ENCODE measurements at places on chromosomes 1 and 21.

DNA sequence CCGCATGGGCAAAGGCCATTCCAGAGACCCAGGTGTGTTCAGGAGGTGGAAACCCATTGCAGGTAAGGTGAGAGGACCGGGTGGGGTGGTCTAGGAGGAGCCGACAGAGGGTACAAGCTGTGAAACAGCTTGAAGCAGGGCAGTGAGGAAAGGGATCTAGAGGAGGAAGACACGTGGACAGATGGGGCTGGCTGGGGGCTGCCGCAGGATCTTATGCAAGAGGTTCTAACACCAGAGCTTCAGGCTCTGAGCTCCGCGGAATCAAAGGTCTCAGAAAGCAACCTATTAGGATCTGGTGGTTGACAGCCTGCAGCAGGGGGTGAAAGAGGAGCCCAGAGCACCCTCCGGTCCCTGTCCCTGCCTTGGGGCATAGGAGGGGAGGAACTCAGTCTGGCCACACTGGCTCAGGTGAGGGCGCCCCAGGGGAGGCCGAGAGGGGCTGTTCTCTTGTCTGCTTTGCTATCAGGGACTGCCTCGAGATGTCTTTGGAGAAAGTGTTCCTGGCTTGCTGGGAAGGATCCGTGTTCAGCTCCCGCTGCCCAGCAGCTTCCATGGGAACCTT, 1.9 kb downstream of the TFF1 start:
- no peak for DNase-seq

DNA sequence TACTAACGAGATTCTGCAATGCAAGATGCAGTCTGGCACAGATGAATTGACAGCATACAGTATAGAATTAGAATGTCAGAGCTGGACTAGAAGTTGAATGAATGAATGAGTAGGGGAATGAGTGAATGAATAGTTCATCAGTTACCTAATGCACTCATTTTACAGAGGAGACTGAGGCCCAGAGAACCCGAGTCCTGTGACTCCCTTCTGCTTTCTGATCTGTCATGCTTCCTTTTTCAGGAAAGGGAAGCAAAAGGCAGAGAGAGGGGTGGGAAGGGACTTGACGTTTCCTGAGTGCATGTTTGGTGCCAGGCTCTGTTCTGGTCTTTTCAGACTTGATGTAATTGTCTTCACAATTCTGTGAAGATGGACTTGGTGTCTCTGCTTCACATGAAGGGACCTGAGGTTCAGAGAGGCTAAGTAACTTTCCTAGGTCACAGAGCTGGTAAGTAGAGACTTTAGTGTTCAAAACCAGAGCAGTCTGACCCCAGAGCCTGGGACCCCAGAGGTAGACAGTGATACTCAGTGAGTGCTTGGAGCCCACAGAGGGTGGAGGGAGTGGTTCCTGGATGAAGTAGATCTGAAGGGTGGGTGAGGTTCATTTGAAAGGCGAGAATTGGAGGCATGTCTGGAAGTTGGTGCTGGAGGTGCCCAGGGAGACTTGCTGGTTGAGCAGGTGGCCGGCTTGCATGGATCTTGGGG, 8.0 kb upstream of the MEX3A start:
- no peak for DNase-seq

- peak; percentile 51 for DNase-seq
Observed at GRCh38 chr1:58456470-58456869, 90.1 kb downstream of the OMA1 start.

- DNase-seq = no peak
Observed at GRCh38 chr21:45550522-45551210, 8.4 kb upstream of the SLC19A1 start.

All from fibroblast of mammary gland (primary cell).